G401 (cell line): ENCODE measurements at places on chromosomes 12 and 14.
A peak's percentile ranks its signal among the peaks of the same experiment; 100 is the strongest.

DNA sequence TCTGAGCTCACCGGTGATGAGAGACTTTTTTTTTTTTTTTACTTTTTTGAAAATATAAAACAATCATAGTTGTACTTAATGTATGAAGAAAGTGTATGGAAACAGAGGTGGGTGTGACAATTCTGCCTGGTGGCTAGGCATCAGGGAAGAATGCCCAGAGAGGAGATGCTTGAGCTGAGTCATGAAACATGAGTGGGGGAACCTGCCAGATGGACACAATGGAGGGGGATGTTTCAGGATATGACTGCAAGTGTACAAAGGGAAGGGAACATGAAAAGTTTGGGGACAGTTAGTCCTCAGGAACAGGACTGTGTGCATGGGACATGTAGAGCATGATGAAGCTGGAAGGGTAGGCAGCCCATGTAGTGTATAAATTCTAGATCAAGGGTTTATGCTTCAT, 274.2 kb upstream of the E2F7 start:
- no peak for DNase-seq

DNA sequence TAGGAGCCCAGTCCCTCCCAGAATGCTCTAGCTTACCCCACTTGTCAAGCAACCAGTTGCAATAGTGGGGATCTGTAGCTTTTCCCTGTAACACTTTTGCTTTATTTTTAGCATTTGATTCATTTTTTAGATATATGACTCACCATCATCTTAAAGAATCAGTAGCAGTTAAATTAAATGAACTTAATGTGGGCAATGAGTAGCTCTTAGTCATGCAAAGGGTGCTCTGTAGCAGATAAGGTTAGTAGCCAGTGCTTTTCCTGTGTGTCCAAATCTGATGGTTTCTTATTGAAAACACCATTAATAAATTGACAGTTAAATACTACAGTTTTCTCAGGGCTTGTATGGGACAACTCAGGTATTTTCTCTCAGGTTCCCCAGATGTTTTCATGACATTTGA, 311.8 kb downstream of the RERGL start:
- no peak for DNase-seq

DNA sequence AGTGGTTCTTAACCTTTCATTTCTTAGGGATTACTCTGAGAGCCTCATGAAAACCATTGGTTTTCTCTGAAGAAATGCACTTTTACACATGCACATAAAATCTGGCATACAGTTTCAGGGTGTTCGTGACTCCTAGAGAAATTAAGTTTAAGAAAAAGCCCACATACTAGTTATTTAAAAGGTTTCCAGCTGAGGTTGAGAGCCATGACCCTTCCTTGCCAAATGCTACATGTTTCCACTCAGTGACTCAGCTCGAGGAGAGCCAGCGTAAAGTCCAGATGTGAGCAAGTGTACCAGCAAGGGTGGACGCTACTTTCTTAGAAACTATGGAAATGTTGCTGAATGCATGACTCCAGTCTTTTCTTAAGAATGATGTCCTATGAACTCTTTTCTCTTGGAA, 42.7 kb upstream of the FLRT2 start:
- DNase-seq = no peak

DNA sequence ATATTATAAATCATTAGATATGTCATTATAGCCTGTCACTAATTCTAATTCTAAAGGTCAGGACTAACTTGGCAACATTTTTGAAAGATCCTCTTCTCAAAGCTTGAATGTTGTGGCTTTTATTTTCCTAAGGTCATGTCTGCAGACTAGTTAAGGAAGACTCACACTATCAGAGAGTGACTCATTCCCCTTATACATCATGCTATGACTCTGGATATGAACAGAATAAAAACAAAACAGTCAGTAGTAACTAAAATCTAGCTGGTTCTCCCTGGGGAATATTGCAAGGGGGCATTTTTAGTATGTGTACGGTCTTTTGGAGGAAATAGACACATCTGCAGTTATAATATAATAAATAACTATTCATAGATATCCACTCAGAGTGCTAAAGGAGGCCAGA, 170.6 kb downstream of the SLC2A13 start:
- DNase-seq = no peak

DNA sequence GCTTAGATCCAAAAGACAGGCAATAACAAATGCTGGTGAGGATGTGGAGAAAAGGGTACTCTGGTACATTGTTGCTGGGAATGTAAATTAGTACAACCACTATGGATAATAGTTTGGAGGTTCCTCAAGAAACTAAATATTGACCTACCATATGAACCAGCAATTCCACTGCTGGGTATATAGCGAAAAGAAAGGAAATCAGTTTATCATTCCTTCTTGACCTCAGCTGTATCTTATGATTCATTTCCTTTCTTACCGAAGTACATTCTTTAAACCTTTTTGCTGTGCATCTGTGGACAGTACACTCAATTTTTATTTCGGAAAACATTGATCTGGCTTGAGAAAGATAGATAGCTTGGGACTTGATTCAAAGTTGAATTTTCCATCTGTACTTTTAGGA, 183.2 kb upstream of the LRFN5 start:
- DNase-seq = no peak

DNA sequence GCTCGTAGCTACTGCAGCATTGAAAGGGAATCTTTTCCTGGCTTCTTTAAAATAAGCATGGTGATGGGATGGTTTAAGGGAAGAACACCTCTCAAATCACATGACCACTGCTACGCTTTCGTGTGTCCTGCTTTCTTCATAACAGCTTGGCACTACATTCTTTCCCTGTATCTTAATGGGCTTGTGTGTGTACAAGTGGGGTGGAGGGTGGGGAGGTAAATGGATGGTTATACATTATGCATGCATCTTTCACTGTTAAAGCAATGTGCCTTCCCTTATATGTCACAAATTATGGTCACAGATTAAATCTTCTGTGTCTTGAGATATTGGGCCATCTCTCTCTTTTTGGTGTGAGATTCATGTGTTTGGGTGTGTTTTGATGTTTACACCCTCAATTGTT, 169.4 kb upstream of the GARIN2 start:
- no peak for DNase-seq

DNA sequence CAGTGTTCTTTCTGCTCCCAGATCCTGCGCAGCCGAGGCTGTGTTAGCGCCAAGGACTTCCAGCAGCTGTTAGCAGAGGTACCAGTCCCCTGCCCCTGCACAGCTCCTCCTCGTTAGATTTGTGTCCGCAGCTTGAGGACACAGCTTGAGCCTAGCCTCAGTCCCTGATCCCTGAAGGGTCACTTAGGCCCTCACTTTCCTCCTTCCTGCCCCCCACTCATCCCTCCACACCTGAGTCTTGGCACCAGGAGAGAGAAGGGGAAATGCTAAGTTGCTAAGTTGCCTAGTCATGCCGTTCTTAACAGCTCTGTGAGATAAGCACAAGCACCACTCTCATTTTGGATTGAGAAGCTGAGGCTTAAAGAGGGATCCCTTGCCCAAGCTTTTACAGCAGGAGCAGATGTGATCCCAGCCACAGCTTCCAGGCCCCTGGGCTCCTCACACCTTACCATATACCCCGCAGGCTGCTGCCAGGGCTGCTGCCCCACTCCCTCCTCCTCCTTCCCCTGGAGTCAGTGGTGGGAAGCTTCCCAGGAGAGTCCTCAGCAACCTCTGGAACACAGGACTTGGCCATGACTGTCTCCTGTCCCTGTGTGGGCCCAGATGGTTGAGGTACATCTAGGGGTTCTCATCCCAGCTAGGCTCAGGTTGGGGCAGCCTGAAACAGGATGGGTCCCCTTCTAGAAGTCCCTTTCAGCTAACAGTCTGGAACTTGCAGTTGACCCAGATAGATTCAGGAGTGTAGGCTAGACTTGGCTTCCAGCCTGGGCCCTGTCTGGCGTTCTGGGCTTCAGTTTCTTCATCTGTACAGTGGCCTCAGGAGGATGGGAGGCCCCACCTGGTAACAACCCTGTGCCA, 975 bp downstream of the OGFOD2 start:
- no peak for DNase-seq

GRCh38 chr14:100803226-100803625, 22.7 kb upstream of the MEG3 start:
- no peak for DNase-seq

DNA sequence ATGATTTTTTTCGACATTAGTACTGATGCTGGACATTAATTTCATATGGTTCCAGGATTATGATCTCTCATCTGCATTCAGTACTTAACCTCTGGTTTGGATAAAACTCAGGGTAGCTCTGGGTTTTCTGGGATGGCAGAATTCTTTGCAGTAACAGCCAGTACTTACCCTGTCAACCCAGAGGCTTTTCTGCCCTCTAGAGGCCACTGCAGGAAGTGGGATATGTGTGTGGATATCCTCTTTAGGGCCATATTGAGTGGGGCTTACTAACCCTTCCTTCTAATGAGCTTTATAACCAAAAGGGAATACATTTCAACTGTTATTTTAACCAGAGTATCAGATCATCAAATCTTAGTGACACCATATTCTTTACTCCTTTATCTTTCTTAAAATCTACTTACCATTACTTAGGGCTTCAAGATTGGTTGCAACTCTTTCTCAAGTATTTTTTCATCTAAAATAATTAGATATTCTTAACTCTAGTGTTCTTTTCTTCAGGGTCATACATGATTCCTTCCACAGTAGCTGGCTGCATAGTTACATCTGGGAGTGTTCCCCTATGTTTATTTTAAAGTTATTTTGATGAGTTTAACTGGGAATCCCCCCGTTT, 488.0 kb upstream of the STXBP6 start:
- no peak for DNase-seq

DNA sequence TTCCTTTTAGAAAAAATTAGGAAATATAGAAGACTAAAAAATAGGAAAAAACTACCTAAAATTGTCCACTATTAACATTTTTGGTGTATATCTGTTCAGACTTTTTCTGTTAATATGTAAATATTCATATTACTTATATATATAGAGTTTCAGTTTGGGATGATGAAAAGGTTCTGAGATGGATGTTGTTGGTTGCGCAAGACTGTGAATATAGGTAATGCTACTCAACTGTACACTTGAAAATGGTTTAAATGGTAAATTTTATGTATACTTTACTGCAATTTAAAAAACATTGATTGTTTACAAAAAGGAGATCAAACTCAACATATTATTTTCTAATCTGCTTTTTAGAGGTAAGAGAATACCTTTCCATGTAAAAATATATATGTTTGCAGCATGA, 200.9 kb downstream of the RAD51B start:
- DNase-seq = no peak

- peak; percentile 93 for DNase-seq
Measured at GRCh38 chr12:7933255-7933726, 2.7 kb downstream of the SLC2A3 start.

DNA sequence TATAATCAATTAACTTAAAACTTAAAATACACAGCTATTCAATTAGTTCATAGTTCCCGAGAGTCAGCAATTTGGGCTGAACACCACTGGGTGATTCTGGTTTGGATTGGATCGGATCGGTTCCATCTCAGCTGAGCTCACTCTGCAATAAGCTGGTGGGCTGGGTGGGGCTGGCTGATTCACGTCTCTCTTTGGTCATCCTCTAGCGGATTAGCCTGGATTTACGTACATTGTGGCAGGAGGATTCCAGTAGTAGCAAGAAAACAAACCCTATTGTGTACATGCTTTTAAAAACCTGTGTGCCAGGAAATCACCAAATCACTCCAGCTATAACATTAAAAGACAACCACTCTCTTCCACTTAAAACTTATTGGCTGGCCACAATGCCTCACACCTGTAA, 3.2 kb upstream of the CLEC4C start:
- DNase-seq = no peak

GRCh38 chr12:52358575-52359350, 8.5 kb downstream of the KRT85 start:
- no peak for DNase-seq

- no peak for DNase-seq
Measured at GRCh38 chr14:70663707-70664179, 22.0 kb downstream of the TTC9 start.
